ENCODE measurements at places on chromosomes 4 and X. TPM values are rescaled to one million over a fixed set of nuclear protein-coding genes. Genes with fewer than 3 reads are reported as not detected.
A peak's percentile ranks its signal among the peaks of the same experiment; 100 is the strongest.

DNA sequence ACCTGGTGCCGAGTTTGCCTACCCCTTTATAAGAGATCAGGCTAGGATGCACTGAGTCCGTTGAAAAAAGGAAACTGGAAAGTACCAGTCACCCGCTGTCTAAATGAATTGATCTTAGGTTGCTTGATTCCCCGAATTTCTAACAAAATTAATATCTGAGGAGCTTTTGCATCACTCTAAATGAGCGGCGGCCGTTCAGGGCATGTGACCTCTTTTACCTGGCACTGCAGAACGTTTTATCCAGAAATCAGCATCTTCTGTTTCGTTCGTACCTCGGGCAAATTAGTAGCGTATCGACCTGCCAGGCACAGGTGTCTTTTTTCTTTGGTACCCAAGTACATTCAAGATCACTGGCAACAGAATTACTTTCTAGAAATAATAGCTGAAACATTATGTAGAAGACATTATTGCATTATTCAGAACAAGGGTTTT, 876 bp downstream of the KLHL2 start:
- no peak for DNase-seq

DNA sequence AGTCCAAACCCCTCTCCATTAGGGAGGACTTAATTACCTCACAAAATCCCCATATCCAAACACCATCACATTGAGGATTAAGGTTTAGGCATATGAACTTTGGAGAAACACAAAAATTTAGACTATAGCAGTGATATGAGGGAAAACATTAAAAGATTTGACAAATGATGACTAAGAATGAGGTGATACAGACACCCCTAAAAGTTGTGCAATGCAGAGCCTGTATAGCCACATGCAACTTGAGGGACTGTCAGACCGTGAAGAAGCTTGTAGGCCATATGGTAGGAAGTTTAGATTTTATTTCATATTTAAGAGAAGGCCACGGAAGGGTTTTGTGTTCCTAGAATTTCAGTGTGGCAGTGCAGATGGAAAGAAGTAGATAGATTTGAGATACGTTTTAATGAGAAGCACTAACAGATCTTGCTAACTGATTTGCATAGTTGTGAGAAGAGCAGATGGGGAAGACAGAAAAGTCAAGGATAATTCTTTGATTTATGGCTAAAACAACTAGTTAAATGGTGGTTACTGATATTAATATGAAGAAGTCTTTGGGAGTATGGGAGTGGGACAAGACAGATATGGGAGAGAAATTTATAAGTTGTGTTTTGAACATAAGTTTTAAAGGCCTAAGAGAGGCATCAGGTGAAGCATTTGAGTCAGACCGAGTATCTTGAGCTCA, 5.5 kb upstream of the FIP1L1 start:
- no peak for DNase-seq

GRCh38 chr4:52873861-52874343, 11.8 kb downstream of the RASL11B start:
- DNase-seq, result peak; percentile 56

Gene NDST3
- not detected for total RNA-seq

DNA sequence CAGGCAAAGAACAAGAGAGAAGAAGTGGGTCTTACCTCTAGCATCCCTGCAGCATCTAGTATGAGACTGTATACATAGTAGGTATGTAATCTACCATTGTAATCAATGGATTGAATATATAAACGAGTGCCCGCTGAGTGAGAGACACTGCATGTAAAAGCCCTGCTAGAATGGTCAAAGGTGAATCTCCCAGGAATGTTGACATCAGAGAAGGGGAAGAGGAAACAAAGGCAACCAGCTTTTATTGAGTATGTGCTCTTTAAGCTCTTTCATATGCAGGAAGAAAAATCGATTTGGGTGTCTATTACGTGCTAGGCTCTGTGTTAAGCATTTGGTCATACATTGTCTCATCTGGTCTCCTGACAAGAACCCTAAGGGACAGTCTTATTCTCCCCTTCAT, 91.9 kb upstream of the KLHL13 start:
- DNase-seq, result no peak

DNA sequence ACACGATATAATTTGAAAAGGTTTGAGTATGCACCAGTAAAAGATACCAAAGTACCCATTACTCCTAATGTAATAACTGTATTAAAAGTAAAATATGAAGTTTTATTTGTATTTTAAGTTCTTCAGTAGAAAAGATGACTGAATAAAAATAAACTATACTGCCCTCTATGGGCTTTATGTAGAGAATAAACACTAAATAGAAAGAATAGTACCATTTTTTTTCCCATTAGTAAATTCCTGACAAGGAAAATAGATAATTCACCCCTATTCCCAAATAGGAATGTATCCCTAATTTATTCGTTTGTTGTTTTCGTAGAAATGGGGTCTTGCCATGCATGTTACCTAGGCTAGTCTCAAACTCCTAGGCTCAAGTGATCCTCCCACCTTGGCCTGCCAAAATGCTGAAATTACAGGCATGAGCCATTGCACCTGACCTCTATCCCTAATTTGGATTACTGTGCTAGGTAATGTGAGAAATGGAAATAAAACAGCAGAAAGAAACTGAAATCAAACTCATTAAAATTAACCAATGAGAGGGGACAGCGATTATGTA, 73.6 kb upstream of the COX18 start:
- DNase-seq, result no peak

Gene PAQR3
- total RNA-seq, result 13.3 TPM

GRCh38 chr4:37561803-37562207, 124.4 kb downstream of the RELL1 start:
- DNase-seq, result no peak

DNA sequence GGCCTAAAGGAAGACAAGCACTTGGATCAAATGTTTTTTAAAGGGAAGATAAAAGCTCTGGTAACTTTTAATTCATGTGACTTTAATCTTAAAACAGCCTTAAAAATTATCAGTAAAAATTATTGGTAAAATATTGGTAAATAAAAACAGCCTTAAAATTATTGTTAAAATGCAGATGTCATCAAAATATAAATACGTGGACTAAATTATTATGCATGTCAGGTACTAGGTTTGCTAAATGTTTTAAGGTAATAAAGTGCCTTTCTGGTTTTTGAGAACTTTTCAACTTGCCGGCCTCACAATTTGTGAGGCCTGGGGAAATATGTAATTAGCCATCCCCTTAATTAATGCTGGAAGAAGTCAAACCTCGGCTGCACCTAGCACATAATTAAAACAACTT, 147.7 kb downstream of the PRR32 start:
- no peak for DNase-seq

DNA sequence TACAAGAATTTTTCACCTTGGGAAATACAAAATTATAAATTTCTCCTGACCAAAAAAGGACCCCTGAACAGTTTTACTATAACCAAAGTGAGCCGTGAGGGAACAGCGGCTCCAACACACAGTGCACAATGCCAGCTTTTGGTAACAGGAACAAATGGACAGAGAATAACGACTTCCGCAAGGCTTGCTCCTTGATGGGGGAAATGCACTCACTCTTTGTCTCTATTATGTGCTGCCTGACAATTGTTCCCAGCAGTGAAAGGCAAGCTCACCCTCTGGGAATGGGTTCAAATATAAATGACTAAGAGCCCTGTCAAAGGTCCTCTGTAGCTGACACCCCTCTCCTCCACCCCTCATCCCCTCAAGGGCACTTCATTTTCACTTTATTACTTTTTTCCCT, 325.8 kb upstream of the GALNT7 start:
- DNase-seq, result no peak

GRCh38 chr4:174714393-174715211, 114.4 kb downstream of the GLRA3 start:
- peak; percentile 50 for DNase-seq

- DNase-seq, result peak; percentile 45
Measured at GRCh38 chr4:152278505-152279233, 257.2 kb downstream of the FBXW7 start.

DNA sequence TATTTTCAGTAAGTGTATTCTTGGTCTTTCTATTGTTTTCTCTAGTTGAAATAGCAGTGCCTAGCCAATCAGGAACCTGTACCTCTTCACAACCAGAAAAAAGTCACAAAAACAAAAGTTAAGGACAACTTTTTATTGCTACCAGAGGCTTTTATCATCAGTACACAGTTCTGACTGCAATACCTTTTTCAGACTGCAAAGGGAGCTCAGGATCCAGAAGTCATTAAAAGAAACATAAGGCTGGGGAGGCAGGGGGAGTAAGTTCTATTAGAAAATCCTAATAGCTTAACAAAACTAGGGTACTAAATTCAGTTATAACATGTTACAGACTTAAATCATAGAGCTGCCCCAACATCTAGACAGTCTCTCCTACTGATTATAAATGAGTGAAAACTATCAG, 28.8 kb downstream of the CCNI start:
- DNase-seq, result no peak

Gene ARR3
- not detected for total RNA-seq

DNA sequence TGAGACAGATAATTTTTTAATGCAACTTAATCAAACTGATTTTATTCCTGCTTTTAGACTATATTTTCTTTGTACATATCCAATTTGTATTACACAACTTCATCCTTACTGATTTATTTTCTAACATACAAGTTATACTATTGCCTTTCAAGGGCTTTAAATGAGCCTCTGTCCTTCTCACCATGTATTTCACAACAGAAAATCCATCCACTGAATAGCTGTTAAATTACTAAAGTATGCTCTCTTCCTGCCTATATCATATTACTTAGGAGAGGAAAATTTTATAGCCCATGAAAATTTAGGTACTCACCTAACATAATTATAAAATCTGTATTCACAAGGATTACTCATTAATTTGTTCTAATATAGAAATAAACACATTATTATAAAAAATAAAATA, 528.6 kb downstream of the ANKRD50 start:
- DNase-seq, result no peak

DNA sequence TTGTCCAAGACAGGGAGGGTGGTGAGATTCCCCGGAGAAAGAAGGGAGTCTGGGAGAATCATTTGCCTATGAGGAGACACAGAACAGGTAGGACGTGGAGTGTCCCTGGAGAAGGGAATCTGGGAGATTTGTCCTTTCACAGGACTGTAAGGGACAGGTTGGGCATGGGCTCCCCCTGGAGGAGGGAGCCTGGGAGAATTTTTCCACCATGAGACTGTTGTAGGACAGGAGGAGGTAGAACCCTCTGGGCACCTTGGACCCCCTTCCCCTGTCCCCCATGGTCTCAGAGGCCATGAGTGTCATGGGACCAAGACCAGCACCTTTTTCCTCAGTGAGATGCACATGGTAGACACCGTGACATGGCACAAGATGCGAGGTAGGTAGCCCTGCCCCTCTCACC, 2.8 kb downstream of the PORCN start:
- DNase-seq, result peak; percentile 46

GRCh38 chr4:97072666-97073065, 1070.6 kb downstream of the STPG2 start:
- no peak for DNase-seq

Gene TMEM33
- total RNA-seq, result 66.2 TPM

DNA sequence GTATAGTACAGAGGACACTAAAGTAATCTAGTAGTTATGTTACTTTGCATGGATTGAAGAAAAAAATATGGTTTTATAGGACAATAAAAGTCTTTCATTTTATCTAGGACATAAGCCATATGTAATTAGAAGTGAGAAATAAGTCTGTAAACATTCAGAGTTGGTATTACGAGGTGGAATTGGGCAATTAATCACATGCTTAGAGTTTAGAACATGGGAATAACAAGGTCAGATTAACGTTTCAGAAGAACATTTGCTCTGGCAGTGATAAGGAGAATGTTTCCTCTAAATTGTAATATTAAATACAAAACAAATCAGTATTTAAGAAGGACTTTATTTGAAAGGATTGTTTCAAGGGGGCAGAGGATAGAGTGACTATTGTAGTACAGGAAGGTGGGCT, 15.6 kb upstream of the SULT1E1 start:
- no peak for DNase-seq

DNA sequence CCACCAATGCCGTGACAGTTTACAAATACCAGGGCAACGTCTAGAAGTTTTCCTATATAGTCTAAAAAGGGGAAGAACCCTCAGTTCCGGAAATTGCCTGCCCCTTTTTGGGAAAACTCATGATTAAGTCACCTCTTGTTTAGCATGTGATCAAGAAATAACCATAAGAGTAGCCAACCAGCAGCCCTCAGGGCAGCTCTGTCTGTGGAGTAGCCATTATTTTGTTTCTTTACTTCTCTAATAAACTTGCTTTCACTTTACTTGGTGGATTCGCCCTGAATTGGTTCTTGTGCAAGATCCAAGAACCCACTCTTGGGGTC, 20.0 kb upstream of the HOPX start:
- no peak for DNase-seq

GRCh38 chrX:44698357-44698756, 145.5 kb upstream of the DUSP21 start:
- DNase-seq, result no peak

- no peak for DNase-seq
Measured at GRCh38 chr4:44842531-44842930, 116.2 kb upstream of the GNPDA2 start.

- no peak for DNase-seq
Measured at GRCh38 chrX:95346856-95347255, 1337.8 kb upstream of the DIAPH2 start.

DNA sequence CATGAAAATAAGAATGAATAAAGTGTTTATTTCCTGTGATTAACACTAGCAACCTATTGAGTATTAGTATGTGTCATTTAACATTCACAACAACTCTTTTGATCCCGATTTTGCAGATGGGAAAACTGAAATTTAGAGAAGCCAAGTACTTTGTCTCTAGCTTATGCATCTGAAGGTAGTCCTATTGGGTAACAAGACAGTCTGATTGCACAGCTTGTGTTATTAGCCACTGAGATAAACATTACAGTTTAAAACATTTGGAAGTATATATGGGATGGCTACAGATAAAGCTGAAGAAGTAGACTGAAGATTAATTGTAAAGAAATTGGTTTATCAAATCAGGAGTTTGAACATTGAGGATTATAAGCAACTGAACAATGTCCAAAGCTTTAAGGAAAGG, 99.6 kb upstream of the PDE5A start:
- no peak for DNase-seq

GRCh38 chr4:158162631-158163030, 10.2 kb downstream of the GASK1B start:
- no peak for DNase-seq
